Prostate gland (tissue), 2 donors: ENCODE measurements at places on chromosomes 7 and 10. TPM values are rescaled to one million over a fixed set of nuclear protein-coding genes. Genes with fewer than 3 reads are reported as not detected.

Gene CALML3
- total RNA-seq = 8.0 TPM

Gene SPDYE5
- total RNA-seq = not detected

Gene FLNC
- 150 TPM for total RNA-seq

Gene AGAP5
- 9.7 TPM for total RNA-seq

Gene MMD2
- total RNA-seq = not detected

Gene CLDN15
- 9.2 TPM for total RNA-seq

Gene ANKRD61
- 0.74 TPM for total RNA-seq

DNA sequence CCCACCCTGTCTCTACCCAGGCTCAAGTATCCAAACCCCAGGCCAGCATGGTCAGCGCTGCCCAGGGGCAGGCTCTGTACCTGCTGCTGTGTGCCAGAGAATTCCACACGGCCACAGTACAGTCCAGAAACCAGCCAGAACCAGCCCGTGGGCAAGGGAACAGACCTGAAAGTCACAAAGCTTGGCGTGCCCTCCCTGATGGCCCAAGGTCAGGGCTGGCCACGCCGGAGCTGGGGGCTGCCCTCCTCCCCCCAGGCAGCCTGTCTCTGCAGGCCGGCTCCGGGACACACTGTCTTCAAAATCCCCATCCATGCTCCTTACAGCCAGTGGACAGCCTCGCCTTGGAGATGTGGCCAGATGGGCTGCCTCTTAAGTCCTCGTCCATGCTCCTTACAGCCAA is 78.4 kb downstream of the CTBP2 start:
- H3K4me3 ChIP-seq = no peak overlapping the region
- no peak for DNase-seq
- H3K4me1 ChIP-seq = peaks cover 7% of the 10 kb centered on the region
- no peak overlapping the region for H3K27ac ChIP-seq

DNA sequence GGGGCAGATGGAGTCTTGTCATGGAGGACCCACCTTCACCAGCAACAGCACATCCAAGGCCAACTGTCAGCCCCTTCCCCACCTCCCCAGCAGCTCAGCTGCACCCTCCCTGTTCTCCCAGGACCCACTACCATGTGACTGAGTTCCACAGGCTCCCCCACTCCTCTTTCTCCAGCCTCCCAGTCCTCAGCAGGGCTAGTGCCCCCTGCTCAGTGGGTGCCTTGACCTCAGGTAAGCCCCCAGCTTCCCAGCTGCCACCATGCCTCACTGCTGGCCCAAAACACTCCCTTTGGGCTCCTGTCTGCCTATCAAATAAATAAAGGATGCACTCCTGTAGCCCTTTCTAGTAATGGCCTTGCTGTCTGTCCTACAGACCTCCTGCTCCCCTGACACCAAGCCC is 174.4 kb downstream of the SLIT1 start:
- no peak for DNase-seq
- no peaks in the 10 kb centered on the region for H3K27me3 ChIP-seq
- no peak overlapping the region for H3K4me3 ChIP-seq
- H3K27ac ChIP-seq = no peak overlapping the region
- no peaks in the 10 kb centered on the region for H3K36me3 ChIP-seq

DNA sequence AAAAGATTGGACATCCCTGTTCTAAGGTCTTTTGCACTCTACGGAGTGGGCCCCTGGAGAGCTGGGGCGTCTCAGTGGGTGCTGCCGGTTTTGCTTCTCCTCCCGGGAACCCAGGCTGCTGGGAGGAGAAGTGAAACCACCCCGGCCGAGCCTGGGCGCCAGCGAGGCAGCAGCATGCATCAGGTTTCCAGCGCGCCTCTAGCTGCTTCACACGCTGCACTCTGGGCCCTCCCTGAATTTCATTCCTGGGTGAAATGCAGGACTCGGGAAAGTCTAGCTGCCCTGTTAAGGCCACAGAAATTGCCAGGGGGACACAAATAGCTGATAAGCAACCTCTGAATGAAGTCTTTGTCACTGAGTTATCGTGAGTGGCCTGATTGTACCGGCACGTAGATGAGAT is 127.4 kb downstream of the TRRAP start:
- no peaks in the 10 kb centered on the region for H3K27me3 ChIP-seq
- peaks cover 1% of the 10 kb centered on the region for H3K36me3 ChIP-seq
- H3K27ac ChIP-seq = no peak overlapping the region

- H3K27ac ChIP-seq = no peak overlapping the region
- no peaks in the 10 kb centered on the region for H3K27me3 ChIP-seq
- no peak overlapping the region for H3K4me3 ChIP-seq
- no peaks in the 10 kb centered on the region for H3K36me3 ChIP-seq
- no peak for DNase-seq
Observed at GRCh38 chr7:40197527-40197926, 62.7 kb downstream of the SUGCT start.

- no peaks in the 10 kb centered on the region for H3K27me3 ChIP-seq
- no peaks in the 10 kb centered on the region for H3K4me1 ChIP-seq
- H3K36me3 ChIP-seq = no peaks in the 10 kb centered on the region
- DNase-seq = no peak
- H3K27ac ChIP-seq = no peak overlapping the region
Observed at GRCh38 chr7:27767374-27767773, 27.4 kb downstream of the TAX1BP1 start.

GRCh38 chr7:75010036-75010435 is 45.5 kb downstream of the CASTOR2 start:
- no peaks in the 10 kb centered on the region for H3K36me3 ChIP-seq
- H3K4me1 ChIP-seq = no peaks in the 10 kb centered on the region
- no peaks in the 10 kb centered on the region for H3K27me3 ChIP-seq
- DNase-seq = no peak
- H3K4me3 ChIP-seq = no peak overlapping the region

- H3K36me3 ChIP-seq = no peaks in the 10 kb centered on the region
- H3K4me3 ChIP-seq = no peak overlapping the region
- H3K27ac ChIP-seq = no peak overlapping the region
- H3K4me1 ChIP-seq = no peaks in the 10 kb centered on the region
Observed at GRCh38 chr10:53276797-53277196, 504.2 kb upstream of the MBL2 start.

- no peaks in the 10 kb centered on the region for H3K27me3 ChIP-seq
- no peak for DNase-seq
- H3K4me1 ChIP-seq = no peaks in the 10 kb centered on the region
Observed at GRCh38 chr7:39027491-39027890, 49.8 kb downstream of the POU6F2 start.

DNA sequence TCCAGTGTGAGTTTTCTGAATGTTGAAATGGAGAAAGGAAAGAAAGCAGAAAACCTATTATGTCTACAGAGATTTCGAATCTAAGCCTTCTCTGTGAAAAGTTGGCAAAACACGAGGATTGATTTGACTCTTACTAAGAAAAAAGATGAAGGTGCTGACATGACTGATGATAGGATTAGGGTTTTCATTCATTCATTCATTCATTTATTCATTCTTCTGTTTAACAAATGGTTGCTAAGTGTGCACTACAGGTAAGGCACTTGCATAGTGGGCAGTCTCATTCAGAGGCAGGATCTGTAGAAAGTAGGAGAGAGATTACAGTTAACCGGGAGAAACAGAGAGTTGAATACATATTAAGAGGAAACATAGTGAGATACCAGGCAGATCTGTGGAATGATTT is 137.1 kb downstream of the ZNF365 start:
- H3K36me3 ChIP-seq = no peaks in the 10 kb centered on the region
- DNase-seq = no peak
- H3K27me3 ChIP-seq = no peaks in the 10 kb centered on the region
- H3K4me3 ChIP-seq = no peak overlapping the region
- no peaks in the 10 kb centered on the region for H3K4me1 ChIP-seq
- H3K27ac ChIP-seq = no peak overlapping the region

DNA sequence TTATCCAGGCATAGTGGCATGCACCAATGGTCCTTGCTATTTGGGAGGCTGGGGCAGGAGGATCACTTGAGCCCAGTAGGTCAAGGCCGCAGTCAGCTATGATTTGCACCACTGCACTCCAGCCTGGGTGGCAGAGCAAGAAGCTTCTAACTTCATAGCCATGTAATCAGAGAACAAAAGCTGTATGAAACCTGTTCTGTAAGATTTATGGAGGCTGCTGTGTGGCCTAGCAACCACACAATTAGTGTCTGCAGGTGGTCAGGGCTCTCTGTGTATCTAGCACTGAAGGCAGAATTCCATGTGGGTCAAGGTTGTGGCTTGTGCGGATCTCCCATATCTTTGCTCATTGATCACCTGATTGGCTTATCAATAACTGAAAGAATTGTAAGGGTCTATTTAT is 221.5 kb upstream of the FOXK1 start:
- H3K27ac ChIP-seq = no peak overlapping the region
- no peaks in the 10 kb centered on the region for H3K27me3 ChIP-seq
- no peaks in the 10 kb centered on the region for H3K36me3 ChIP-seq
- H3K4me3 ChIP-seq = no peak overlapping the region
- no peak for DNase-seq

DNA sequence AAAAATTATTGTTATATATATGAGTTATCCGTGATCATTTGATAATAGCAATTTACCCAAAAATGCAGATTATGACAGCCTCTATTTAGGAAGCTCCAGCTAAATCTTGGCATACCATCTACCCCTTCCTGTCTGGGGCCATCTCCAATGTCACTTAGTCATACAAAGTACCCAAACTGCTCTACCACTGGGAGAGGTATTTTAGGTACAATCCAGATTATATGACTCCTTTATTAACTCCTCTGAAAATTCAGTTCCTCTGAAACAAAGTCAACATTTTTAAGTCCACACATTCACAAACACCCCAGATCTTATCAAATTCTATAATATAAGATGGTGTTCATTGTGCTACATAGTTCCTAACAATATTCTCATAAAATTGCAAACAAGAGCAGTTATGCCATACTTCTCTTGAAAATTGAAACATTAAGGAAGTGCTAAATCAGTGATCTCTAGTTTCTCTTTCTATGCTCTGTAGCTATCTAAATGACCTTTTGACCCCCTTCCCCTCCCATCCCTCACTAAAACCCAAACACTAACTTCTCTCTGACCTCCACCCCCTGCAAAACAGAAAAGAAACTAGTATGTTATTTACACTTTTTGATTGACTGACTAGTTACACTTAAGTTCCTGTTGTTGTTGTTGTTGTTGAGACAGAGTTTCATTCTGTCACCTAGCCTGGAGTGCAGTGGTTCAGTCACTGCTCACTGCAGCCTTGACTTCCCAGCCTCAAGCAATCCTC is 16.4 kb downstream of the HOXA1 start:
- no peaks in the 10 kb centered on the region for H3K36me3 ChIP-seq
- H3K27me3 ChIP-seq = no peaks in the 10 kb centered on the region
- no peak for DNase-seq
- H3K4me3 ChIP-seq = no peak overlapping the region
- no peaks in the 10 kb centered on the region for H3K4me1 ChIP-seq
- no peak overlapping the region for H3K27ac ChIP-seq

DNA sequence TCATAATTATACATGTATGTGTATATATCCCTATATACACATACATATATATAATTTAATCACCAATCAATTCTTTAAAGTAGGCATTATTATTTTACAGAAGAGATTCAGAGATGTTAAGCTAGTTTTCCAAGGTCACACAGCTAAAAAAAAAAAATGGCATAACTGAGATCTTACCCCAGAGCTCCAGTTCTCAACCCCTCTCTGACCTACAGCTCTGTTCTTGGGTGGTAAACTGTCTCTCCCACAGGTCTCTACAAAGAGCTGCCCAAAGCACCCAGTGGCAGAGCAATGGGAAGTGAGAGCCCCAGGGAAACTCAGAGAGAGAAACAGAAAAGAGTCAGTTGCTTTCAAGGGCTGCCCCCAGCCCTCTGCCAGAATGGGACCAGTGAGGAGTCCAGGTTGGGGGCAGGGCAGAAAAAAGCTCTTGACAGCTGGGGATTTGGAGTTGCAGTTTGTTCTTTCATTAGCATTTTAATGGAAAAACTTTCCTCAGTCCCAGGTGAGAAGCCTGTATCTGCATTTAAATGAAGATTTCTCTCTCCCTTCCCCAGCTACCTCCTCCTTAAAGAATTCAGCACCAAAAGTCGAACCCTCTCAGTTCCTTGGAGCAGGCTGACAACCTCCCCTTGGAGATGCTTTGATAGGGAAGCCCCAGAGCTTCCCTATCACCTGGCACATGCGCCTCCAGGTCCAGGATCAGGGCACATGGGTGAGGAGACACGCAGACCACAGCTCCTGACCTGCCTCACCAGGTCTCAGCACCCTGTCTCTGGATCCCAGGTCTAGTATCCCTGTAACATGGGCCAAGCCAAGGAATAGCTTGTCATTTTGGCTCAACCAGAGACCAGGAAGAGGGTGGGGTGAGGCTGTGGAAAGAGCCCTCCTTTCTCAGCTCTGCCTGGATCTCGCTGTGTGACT is 388.1 kb downstream of the PLXNA4 start:
- H3K4me3 ChIP-seq = no peak overlapping the region
- no peak for DNase-seq
- H3K27me3 ChIP-seq = no peaks in the 10 kb centered on the region
- no peaks in the 10 kb centered on the region for H3K36me3 ChIP-seq
- H3K27ac ChIP-seq = no peak overlapping the region

DNA sequence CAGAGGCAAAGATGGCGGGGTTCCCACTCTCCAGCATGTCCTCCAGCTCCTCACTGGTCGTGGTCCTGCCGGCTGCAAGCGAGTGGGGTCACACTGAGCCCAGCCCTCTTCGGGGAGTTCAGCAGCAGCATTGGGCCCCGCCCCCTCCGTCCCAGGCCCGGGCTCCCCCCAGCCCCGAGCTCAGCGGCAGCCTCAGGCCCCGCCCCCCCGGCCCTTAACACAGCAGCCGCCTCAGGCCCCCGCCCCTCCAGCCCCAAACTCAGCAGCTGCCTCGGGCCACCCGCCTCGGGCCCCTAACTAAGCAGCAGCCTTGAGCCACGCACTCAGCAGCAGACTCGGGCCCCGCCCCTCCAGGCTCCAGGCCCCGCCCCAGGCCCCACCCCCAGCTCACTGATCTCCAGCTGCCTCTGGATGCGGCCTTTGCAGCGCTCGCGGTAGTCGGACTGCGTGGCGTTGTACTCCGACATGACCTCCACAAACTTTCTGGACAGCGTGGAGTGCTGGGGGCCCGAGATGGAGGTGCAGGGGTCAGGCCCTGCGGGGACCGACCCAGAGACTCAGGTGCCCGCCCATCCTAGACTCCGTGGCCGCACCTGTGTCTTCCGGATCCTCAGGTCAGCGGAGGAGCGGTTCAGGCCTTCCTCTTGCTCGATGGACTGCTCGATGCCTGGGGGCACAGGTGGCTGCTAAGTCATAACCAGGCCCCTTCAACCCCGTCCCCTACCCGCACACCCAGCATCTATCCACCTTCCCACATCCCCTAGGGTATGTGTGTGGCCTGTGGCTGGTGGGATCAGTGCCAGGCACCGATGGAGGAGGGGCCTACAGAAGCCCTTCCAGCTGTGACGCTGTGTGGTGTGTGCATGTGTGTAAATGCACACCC is 15.5 kb downstream of the STX1A start:
- H3K27ac ChIP-seq = peak overlapping the region; percentile 58
- H3K27me3 ChIP-seq = no peaks in the 10 kb centered on the region
- H3K4me3 ChIP-seq = peak overlapping the region; percentile 2
- no peaks in the 10 kb centered on the region for H3K36me3 ChIP-seq

GRCh38 chr7:44471436-44471835 is 19.0 kb downstream of the NUDCD3 start:
- no peaks in the 10 kb centered on the region for H3K27me3 ChIP-seq
- H3K36me3 ChIP-seq = no peaks in the 10 kb centered on the region
- no peaks in the 10 kb centered on the region for H3K4me1 ChIP-seq
- no peak overlapping the region for H3K27ac ChIP-seq
- no peak overlapping the region for H3K4me3 ChIP-seq
